ENCODE measurements at places on chromosomes 1 and 21.
A peak's percentile ranks its signal among the peaks of the same experiment; 100 is the strongest.

GRCh38 chr1:70072231-70072751 is 133.1 kb downstream of the LRRC40 start:
- peak; percentile 2 for DNase-seq

DNA sequence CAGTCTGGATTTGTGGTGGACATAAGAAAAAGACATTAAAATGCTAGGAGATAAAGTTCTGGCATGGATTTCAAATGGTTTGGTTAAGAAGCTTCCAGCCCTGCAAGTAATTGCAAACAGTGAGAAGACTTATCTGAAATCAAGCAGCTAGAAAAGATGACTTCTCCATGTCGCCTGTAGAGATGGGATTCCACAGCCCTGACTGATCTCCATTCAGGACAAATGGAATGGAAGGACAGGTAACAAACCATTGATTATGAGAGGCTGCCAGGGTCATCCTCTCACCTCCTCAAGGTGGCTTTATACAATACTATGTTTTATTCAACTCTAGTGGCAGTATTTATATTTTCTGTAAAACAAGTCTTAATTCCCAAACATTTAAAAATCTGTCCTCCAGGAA is 237.9 kb downstream of the HLX start:
- DNase-seq: no peak

- no peak for DNase-seq
These were observed 12.7 kb upstream of the FOXE3 start for GRCh38 chr1:47403321-47403910.

DNA sequence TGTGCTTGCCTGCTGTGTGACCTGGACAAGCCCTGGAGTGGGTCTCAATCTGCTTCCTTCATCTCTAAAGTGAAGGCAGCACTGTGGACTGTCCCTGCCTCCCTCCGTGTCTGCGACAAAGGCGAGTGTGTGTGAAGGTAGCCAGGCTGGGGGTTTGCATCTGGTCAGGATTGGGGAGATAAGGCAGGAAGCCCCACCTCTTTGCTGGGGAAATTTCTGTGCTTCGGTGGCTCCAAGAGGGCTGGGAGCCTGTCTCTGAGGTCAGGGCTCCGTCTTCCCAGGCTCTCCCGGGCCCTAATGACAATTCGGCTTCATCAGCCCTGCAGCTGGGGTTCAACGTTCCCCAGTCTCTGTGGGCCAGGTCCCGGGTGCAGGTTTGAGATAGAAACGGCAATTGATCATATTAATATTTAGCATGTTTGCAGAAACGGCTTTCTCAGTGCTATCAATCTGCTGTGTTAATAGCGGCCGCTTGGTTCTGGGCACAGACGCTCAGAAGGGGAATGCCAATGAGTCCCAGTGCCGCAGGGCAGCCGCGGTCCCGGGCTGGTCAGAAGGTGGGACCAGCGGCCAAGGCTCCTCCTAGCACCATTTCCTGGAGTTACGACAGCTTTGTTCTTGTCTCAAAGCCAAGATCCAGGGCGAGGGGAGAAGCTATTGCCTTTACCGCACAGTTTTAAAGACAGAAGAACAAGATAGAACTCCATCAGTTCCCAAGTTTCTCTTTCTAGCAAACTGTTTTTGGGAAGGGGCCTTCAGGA is 105.7 kb downstream of the PRDM16 start:
- DNase-seq: peak; percentile 70

DNA sequence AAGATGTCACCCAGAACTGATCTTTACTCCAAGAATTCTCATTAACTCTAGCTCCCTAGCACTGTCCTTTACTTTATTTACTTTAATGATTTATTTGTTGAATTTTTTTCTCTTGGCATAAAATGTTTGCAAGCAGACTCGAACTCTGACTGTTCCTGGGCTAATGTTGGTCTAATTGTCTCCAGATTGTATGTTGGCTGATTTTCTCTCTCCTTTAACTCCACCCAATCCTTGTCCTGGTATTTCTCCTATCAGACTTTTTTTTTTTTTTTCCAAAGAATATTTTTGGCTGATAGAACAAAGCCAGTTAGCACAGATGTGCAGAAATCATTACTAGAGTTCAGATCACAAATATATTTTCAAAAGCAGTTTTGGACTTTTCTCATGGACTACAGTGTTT is 82.6 kb downstream of the ATF6 start:
- no peak for DNase-seq

DNA sequence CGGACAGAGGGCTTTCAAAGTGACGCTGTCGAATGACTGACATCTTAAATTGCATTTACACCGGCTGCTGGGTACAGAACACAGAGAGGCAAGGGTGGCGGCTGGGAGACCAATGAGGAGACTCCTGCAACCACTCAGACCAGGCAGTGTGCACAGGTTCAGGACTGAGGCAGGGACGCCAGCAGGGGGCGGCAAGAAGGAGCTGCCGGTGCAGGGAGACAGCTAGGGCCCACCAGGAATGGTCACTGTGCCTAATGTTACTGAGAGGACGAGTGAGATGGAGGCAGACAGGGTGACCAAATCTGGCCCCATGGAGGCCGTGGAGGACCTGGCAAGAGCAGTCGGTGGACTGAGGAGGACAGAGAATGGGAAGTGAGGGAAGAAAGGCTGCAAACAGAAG is 23.5 kb downstream of the GLIS1 start:
- no peak for DNase-seq

- no peak for DNase-seq
These were observed 38.6 kb downstream of the MEF2D start for GRCh38 chr1:156461781-156462647.

DNA sequence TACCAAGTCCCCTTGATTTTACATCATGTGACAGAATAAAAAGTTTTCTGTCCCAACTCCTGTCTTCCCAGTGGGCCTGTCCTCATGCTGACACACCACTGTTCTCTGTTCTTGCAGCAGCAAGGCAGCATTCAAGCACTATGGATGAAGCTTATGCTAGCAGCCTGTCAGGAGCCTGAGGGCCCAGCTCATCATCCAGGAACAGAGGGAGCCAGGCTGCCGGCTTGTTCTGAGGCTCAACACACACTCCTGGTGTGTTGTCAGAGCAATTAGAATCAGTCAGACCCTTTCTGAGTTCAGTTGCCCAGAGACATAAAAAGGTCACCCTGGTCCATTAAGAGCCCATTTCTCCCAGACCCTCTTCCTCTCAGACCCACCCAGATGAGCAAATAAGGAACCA is 282.9 kb downstream of the SEC16B start:
- DNase-seq: no peak

DNA sequence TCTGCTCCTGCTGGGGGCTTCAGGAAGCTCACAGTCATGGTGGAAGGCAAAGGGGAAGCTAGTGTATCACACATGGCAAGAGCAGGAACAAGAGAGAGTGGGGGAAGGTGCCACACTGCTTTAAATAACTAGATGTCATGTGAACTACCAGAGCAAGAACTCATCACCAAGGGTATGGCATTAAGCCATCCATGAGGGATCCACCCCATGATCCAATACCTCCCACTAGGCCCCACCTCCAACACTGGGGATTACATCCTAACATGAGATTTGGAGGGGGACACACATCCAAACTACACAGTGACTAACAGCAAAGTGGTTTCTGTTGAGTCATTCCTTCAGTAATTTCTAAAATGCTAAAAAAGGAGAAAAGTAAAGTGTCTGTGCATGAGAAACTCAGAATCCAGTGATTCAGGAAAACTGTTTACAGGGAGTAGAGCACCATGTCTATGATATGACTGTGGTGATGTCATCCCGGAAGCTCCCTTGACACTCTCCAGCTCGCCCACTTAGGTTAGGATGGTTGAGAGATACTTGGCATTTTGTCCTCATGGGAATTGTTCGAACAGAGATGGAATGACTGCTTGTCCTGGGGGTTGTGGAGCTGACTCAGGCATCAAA is 50.3 kb downstream of the CHD1L start:
- peak; percentile 29 for DNase-seq

GRCh38 chr1:104630567-104631149 is 881.0 kb downstream of the AMY1C start:
- DNase-seq: no peak

- DNase-seq: no peak
These were observed 134.5 kb downstream of the LIPI start for GRCh38 chr21:14076143-14076806.

GRCh38 chr1:33358114-33358794 is 37.4 kb upstream of the A3GALT2 start:
- DNase-seq: no peak

GRCh38 chr1:40861224-40862003 is 749 bp downstream of the CITED4 start:
- peak; percentile 46 for DNase-seq

- DNase-seq: peak; percentile 93
These were observed 57.8 kb downstream of the ZNF281 start for GRCh38 chr1:200351826-200352549.

- no peak for DNase-seq
These were observed 1.6 kb downstream of the CRYBG2 start for GRCh38 chr1:26352338-26352679.

GRCh38 chr1:153610334-153610733 is 2.6 kb downstream of the S100A16 start:
- DNase-seq: no peak

DNA sequence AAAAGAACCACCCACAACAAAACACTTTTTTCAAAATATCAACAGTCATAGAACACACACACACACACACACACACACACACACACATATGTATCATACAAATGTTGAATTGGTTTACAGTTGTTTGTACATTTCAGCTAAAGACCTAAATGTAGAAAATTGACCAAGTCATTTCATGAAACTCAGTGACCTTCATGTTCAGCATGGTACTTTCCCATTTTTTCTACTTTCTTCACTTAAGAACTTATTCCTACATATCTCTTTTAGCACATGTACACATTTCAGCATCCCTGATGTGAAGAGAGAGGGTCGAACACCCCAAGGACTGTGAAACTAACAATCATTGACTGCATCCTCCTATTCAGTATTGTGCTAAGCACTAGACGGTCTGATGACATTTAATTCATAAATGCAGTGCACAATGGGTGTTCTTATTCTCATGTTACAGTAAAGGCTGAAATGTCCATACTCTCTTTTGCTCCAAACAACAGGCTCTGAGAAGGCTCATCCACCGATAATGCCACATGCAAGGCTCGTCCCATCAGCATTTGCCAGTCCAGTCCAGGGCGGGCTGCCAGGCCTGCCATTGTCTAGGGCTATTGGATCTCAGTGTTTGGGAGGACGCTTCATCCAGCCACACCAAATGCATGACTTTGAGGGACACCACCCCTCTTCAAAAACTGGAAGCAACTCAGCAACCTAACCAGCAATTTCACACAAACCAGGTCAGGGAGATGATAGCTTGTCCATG is 150.1 kb upstream of the RUNX1 start:
- DNase-seq: no peak

DNA sequence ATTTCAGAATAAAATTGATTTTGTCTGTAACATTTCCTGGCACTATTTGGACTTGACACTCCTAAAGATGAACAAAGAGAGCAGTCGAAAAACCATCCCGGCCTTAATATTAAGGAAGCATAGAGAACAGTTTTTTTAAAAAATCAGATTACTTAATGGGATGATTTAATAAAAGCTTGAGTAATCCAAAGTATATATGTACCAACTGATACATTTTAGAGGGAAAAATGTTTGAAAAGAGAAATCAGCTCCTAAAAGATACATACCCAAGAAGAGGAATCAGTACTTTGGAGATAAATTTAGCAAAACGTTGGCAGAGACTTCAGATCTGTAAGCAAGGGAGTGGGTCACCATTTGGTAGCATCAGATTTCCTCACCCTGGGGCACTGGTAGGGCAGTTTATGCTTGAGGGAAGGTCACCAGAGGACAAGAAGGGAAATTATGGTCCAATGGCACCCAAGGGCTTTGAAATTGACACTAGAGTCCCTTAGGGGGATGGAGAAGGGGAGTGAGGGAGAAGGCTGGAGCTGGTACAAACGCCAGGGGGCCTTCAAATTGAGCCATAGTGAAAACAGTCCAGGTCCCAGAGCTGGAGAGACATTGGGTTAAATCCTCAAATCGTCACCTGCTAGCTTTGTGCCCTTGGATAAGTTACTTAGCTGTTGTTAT is 5.9 kb downstream of the SLAMF7 start:
- DNase-seq: peak; percentile 57

DNA sequence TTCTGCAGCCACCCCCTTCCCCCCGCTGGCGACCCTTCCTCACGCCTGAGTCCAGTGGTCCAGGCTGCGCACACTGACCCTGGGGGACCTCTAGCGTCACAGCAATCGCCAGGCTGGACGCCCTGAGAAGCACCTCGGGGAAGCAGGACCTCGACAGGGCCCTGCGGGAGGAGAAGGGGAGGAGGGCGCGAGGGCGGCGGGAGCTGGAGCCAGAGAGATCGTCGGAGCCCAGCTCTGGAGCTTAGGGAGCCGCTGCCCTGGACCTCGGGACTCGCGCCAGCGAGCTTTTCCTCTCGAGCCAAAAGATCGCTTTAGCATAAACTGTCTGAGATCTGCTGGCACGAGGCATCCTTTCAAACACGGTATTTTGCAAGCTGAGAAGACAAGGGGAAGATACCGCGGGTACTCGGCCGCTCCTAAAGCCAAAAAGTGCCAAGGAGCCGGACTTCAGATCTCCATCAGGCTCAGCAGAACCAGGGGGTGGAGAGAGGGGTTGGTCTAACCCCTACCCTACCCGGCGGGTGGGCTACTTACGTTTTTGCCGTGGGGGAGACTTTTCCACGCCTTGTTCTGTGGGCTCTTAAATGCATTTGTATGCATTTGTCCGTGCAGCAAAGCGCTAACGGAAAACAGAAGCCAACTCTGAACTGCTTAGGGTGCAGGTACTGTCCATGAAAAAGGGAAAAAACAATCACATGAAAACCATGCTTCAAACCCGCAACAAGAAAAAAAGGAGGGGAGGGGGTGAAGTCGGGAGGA is 586 bp downstream of the COL24A1 start:
- no peak for DNase-seq

GRCh38 chr21:28961927-28962326 is 30.8 kb downstream of the LTN1 start:
- DNase-seq: no peak

DNA sequence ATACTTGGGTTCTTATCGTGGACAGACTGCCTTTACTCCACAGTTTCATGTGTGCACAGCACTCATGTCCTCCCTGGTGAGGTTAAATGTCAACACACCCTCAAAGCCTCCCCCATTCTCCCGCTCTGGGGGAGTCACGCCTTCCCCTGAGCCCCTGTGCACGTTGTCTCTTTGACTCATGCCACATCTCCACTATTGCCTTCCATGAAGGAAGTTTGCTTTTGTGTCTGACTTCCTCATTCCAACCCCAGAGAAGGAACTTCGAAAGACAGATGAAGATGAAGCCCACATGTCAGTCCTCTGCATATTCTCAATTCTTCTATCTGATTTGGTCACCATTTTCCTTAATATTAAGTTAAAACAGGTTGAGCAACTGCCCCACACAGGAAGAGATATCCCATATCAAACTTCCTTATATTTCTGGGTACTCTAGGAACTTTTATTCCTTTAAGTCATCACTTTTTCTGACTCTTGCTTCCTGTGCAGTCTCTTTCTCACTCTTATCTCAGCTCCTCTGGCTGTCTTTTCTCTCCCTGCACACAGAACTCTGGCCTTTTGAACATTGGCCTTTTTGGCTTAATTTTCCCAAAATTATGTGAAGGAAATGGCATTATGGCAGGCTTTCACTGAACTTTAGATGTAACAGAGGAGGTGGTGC is 41.5 kb downstream of the C4BPA start:
- peak; percentile 70 for DNase-seq

All from suppressor macrophage treated with lipopolysaccharide for 4 hours (primary cell).